ENCODE measurements at places on chromosomes 16 and 17. TPM values are rescaled to one million over a fixed set of nuclear protein-coding genes. Genes with fewer than 3 reads are reported as not detected.

The FAM171A2 gene
- 3.1 TPM for total RNA-seq

GRCh38 chr17:28485049-28485448, 11.6 kb downstream of the SLC13A2 start:
- no peak for DNase-seq

The TLCD1 gene
- total RNA-seq, result not detected

DNA sequence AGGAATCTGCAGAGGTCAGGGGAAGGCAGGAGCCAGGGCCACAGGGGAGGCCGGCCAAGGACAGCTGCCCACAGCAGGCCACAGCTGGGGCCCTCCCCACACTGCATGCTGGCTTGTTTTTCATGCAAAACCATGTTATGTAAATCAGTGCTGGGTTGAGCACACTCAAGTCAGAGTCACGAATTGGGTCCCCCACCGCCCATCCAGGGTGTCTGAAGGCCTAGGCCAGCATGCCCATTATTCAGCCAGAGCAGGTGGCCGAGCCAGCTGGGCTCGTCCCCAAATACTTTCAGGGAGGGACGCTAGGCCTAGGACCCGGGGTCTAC, 51.2 kb upstream of the TOB1 start:
- DNase-seq, result no peak

GRCh38 chr16:2969545-2970521, 685 bp downstream of the PAQR4 start:
- DNase-seq, result peak; percentile 16

- DNase-seq, result no peak
Observed at GRCh38 chr16:89785523-89786155, 30.8 kb downstream of the FANCA start.

The PRKAR1A gene
- total RNA-seq, result 308 TPM

- no peak for DNase-seq
Observed at GRCh38 chr17:57405491-57406072, 149.3 kb downstream of the MSI2 start.

The DNAAF8 gene
- total RNA-seq, result not detected

DNA sequence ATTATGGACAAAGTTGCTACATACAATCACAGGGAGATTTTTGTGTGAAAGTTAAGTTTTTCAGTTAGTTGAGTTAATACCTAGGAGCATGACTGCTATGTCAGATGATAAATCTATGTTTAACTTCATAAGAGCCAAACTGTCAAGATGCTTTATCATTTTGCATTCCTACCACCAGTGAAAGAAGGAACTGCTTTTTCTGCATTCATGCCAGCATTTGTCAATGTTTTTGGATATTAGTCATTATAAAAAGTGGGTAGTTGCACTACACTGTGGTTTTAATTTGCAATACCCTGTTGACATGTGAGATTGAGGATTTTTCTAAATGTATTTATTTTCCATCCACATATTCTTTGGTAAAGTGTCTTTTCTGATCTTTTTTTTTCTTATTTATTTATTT, 434.0 kb upstream of the MON1B start:
- peak; percentile 9 for DNase-seq

GRCh38 chr16:57427307-57427706, 19.9 kb downstream of the CIAPIN1 start:
- DNase-seq, result no peak

DNA sequence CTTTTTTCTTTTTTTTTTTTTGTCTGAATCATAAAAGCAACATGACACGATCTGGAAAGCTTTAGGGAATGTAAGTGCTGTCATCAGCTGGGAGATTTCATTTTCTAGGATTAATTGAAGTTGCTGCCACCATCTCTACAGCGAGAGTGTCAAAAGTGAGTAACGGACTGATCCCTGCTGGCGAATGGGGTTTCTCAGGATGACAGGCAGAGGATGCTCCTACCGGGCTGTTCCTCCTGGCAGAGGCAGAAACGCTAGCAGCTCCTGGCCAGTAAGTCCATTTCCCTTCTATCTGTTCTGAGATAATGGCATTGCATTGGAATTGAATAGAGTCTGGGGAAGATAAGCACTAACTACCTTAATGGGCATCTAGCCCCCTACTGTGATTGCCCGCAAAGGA, 80.5 kb upstream of the KIFC3 start:
- peak; percentile 42 for DNase-seq

DNA sequence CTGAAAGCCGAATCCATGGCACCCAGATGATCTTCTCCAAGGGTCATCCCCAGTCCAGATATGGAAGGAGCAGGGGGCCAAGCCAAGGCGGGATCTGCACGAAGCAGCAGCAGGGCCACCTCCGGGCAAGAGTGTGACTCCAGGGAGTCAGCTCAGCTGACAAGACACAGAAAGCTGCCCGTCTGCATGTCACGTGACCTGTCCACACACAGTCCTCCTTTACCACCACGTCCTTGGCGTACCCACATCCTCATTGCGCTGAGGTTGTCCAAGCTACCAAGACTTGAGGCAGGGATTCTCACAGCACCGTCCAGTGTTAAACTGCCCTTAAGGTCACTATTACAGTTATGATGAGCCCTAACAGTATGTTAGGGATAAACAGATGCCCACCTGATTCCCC, 11.3 kb upstream of the CYTH1 start:
- no peak for DNase-seq

The TEX19 gene
- not detected for total RNA-seq

DNA sequence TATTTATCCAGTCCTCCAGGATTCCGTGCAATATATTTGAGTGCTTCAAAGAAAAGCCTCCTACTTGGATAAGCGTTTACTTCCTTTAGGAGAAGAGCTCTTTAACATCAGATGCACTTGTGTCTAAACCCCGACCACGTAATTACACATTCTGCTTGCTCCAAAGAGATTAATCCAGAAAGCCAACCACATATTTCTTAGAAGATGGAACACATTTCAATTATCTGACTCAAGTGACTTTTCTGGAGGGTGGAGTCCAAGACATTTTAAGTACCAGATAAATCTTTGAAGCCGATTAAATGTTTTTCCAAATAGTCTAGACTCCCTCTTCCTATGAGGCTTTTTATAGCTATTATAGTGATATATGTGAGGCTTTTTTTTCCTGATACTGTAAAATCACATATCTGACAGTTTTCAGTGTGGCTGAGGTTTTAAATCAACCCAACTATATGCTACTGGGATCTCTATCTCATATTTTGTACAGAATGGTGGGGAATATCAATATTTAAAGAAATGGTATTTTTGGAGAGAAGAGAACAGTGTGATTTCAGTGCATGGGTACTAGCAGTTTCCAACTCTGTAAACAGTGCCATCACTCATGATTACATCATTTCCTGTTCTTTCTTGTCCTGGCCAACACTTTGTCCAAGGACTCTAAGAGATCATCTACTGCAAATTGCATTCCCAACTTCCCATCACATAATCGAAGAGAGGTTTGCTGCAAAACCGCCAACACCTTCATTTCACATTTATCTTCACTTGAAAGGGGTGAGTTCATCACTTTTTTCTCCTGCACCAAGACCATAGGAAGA, 192.4 kb upstream of the HSBP1 start:
- peak; percentile 13 for DNase-seq

DNA sequence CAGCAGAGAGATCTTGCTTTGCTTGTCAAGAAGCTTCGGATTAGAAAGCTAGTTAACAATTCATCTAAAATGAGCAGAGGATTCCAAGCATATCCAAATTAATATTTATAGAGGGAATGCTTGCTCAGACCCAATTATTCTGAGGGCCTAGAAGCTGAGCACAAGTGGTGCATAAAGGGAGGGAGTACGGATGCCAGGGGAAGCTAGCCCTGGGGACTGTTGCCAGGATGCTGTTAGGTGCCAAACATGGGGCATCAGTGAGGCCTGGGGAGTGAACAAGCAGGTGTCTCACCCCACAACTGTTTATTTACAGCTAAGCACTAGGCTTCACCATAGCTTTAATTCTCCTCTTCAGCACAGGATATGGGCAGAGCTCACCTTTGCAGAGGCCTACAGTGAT, 684.1 kb upstream of the C16orf82 start:
- no peak for DNase-seq
